NK-92 treated with Interleukin-12 subunit alpha and Interleukin-12 subunit beta, amount 100 ng/mL, for 24 hours (cell line): ENCODE measurements at places on chromosomes 7 and 10.
A peak's percentile ranks its signal among the peaks of the same experiment; 100 is the strongest.

DNA sequence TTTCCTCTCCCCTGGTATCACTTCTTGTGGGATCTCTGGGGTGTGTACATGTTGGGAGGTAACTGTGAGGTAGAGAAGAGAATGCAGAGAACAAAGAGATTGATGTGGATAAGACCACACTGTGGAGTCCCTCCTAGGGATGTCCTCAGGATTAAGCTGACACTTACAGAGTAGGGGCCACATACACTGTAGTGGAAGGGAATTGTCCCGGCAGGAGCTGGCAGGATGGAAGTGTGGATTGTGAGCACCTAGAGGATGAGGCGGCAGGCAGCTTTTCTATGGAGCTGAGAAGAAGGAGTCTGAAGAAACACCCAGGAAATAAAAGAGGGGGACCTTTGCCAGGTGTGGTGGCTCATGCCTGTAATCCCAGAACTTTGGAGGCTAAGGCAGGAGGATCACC is 13.5 kb downstream of the AGFG2 start:
- DNase-seq = no peak

GRCh38 chr7:131927770-131928423 is 371.5 kb upstream of the PODXL start:
- DNase-seq = no peak

- DNase-seq = no peak
Observed at GRCh38 chr10:62443866-62444265, 69.7 kb downstream of the ZNF365 start.

DNA sequence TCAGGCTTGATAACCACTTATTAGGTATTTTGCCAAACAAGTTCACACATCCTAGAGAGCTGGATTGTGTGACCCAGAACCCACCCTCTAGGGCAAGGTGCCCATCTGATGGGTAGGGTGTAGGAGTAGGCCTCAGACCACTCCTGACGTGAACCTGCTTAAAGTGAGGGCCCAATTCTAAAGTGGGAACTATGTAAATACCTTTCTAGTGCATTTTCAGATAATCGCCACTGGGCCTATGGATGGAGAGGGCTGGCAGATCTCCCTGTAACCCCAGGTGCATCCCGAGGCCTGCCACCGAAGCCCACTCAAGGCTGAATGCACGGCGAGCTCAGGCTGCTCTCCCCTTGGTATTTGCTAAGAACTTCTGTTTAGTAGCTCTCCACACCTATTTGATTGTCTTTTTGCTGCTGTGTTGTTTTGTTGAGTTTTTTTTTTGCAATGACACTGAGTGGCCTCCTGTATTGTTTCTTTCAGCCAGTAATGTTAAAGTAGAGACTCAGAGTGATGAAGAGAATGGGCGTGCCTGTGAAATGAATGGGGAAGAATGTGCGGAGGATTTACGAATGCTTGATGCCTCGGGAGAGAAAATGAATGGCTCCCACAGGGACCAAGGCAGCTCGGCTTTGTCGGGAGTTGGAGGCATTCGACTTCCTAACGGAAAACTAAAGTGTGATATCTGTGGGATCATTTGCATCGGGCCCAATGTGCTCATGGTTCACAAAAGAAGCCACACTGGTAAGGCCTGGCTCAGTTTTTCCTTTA is 71.7 kb downstream of the IKZF1 start:
- DNase-seq = no peak

DNA sequence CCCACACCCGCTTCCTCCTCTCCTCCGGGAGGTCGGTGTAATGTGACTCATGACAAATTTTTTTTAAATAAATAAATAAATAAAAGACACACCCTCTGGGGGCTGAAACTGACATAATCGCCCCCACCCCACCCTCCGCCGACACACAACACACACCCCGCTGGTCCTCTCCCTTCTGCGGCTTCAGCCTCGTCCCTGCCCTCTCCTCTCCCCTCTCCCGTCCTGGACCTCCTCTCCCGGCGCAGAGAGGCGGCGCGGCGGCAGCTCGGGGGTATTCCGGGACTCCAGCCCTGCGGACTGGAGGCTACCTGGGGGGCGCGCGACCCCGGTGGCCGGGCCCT is 686 bp downstream of the ABI1 start:
- DNase-seq = peak; percentile 60

DNA sequence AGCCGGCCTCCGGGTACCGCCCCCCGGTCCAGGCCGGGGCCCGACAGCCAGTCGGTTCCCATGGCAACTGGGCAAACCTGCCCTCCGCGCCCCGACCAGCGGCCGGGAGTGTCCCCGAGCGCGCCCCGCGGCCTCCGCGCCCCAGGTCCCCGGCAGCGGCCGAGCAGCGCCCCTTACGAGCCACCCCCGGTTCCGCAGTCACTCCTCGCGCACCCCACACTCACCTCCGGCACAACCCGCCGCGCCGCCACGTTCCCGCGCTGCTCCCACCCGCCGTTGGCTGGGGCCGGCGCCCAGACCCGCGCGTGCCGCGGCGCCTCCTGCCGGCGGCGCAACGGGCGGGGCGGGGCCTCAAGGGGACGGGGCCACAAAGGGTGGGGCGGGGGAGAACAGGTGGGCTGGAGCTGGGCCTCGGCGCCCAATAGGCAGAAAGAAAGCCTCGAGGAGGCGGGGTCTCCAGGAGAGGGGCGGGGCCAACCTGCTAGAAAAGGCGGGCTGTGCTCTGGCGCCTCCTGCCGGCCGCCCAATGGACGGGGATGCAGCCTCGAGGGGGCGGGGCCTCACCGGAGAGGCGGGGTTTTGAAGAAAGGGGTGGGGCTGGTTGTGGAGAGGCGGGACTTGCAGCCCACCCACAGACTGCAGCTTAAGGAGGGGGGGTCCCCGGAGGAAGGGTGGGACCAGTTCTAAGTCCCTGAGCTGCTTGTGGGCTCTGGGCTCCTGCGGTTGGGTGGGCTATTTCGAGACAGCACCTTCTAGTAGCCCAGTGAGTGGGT is at the start of gene RADIL:
TSS of gene RADIL (minus strand) at position 345 of the 773 bp plus-strand sequence. CDS start 5,577 bp downstream, outside the sequence.
- DNase-seq = peak; percentile 13

- DNase-seq = no peak
Observed at GRCh38 chr7:132066761-132067171, 509.5 kb downstream of the PLXNA4 start.

- no peak for DNase-seq
Observed at GRCh38 chr7:87510411-87510875, 35.0 kb upstream of the ABCB4 start.

DNA sequence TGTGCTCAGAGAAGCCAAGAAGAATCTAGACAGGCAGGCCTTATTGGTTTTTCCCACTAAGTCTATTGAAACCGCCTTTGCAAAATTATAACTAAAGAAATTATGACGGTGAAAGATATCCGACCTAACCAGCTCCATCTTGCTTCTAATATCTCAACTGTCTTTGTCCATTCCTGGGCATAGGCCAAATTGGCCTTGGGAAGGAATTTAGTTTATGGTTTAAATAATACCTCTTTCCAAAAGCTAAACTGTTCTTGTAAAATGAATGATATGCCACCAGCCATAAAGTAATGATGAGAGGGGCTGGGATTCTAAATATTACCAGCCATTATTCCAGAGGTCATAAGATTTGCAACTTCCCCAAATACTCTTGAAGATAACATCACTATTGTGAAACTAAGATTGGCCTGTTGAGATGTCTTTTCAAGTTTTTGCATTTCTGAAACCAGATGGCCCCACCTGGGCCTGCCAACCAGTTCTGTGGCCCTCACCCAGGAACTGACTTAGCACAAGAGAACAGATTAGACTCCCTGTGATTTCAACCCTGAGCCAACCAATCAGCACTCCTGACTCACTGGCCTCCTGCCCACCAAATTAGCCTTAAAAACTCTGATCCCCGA is 41.2 kb upstream of the SLC35G1 start:
- no peak for DNase-seq

- no peak for DNase-seq
Observed at GRCh38 chr7:14446829-14447228, 455.7 kb downstream of the DGKB start.

DNA sequence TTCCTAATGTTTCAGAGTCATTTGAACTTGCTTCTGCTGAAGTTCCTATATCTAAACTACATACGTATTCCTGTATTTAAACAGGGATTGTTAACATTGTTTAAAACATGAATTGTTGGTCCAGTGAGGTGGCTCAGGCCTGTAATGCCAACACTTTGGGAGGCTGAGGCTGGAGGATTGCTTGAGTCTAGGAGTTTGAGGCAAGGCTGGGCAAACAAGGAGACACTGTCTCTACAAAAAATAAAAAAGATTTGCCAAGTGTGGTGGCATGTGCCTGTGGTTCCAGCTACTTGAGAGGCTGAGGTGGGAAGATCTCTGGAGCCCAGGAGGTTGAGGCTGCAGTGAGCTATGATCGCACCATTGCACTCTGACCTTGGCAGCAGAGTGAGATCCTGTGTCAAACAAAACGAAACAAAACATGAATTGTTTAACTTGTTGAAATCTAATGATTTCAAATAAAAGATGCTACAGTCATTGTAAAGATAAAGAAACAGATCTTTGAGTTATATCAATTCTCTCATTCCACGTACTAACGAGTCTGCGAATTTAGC is 809.4 kb downstream of the TYW1 start:
- no peak for DNase-seq

GRCh38 chr10:128150045-128150493 is 23.8 kb upstream of the MKI67 start:
- DNase-seq = no peak

DNA sequence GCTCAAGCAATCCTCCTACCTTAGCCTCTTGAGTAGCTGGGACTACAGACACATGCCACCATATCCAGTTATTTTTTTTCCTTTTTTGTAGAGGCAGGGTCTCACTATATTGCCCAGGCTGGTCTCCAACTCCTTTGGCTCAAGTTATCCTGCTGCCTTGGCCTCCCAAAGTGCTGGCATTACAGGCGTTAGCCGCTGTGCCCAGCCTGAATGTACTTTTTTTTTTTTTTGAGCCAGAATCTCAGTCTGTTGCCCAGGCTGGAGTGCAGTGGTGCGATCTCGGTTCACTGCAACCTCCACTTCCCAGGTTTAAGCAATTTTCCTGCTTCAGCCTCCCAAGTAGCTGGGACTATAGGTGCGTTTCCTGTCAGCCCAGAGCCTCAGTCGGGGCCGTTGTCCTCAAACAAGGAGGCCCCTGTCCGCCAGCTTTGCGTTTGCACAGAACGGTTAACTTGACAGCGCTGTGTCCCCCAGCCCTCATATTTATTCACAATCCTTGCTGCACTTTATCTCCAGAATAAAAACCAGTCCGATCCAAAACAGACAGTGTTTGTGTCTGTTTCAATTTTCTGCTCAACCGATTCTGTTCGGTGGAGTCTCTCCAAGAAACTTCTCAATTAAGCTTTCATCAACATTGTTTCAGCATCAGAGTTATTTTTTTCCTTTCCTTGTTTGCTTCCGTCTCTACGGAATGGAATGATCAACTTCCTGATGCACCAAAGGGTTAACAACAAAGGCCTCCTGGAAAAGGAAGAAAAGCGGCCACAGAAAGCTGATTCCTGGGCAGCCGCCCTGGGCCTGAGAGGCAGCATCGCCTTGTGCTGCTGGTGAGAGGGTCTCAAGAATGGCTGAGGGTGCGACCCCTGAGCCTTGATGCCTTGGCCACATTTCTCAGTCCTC is 64.5 kb downstream of the PDIA4 start:
- no peak for DNase-seq

- no peak for DNase-seq
Observed at GRCh38 chr10:61406242-61406641, 46.9 kb downstream of the TMEM26 start.

GRCh38 chr7:89623018-89623672 is 531.1 kb upstream of the STEAP1 start:
- DNase-seq = no peak

DNA sequence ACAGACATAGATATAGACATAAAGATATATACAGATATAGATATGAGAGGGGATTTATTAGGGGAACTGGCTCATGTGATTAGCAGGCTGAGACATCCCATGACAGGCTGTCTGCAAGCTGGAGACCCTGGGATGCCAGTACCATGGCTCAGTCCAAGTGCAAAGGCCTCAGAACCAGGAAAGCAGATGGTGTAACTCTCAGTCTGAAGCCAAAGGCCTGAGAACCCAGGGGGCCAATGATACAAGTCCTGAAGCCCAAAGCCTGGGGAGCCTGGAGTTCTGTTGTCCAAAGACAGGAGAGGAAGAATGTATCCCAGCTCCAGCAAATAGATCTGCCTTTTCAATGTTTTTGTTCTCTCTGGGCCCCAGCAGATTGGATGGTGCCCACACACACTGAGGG is 5.5 kb downstream of the NCOA4 start:
- no peak for DNase-seq

DNA sequence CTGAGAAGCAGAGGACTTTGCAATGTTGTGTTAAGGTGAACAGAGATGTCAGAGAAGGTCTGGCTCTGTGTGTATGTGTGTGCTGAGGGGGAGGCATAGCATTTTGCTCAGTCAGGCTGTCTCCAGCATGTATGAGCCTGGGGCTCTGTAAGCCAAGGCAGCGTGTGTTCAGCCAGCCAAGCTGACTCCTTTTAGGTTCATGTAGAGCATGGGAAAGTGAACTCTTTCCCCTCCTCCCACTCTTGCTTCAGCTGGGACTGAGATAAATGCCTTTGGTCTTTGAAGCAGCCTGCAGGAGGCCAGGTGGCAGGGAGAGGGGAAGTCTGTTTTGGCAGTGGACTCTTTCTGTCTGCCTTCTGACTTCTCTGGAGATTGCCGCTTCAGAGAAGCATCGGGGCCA is 3.8 kb downstream of the SFXN2 start:
- no peak for DNase-seq

GRCh38 chr7:37320848-37321468 is 127.7 kb downstream of the ELMO1 start:
- no peak for DNase-seq

- DNase-seq = no peak
Observed at GRCh38 chr7:20980668-20981264, 194.1 kb upstream of the SP8 start.

DNA sequence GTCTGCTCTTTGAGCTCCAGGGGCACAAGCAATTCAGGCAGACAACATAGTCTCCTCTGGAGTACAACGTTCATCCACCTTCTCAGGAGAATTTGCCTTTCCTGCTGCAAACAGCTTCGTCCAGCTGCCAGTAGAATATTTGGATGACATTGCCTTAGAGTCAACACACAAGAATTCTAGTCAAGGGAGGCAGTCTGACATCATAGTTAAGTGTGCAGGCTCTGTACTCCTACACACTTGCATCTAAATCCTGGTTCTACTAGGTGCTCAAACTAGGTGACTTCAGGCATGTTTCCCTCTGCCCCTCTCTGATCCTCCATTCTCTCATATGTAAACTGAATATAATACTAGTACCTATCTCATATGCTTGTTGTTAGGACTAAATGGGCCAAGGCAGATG is 314.8 kb downstream of the HPSE2 start:
- DNase-seq = no peak

DNA sequence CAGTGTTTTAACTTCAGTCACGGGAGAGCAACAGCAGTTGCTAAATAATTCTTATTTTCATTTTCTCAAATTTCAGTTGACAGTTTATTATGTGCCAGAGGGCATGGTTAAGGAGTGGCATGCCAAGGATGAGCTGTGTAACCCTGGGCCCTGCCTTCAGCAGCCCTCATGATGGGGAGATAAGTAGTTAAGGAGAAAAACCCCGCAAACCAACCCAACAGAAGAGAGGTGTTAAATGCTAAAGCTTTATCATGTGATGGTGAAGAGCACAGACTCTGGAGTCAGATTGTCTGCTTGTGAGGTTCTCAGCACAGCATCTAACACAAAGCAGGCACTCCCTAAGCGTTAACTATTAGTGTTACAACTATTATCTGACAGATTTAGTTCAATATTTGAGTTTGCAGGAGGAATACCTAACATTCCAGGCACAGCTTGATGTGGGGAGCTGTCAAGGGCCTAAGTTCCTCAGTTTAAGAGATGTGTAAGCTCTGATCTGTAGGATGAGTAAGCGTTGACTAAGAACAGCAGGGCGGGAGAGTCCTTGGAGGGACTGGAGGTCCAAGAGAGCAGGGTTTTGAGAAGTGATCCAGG is 29.6 kb downstream of the STAM start:
- no peak for DNase-seq
